ENCODE measurements at places on chromosomes 13 and 19. TPM values are rescaled to one million over a fixed set of nuclear protein-coding genes. Genes with fewer than 3 reads are reported as not detected.

Gene CDK8
- polyA plus RNA-seq, result 23.5 TPM

DNA sequence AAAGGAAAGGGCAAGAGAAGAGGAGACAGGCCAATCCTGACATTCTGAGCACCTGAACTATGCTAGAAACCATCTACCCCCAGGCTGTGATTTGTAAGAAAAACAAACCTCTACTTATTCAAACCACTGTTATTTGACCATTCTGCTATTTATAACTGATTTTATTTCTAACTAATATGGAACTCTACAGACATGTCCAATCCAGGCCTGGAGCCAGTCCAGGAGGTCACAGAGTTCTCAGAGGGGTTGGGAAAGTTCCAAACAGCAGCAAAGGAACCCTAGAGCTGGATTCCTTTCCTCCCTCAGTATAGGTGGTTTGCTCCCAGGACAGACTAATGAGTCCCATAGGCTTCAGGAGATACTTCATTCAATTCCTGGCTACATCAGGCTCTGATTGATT, 24.2 kb downstream of the SIAH3 start:
- DNase-seq, result no peak

DNA sequence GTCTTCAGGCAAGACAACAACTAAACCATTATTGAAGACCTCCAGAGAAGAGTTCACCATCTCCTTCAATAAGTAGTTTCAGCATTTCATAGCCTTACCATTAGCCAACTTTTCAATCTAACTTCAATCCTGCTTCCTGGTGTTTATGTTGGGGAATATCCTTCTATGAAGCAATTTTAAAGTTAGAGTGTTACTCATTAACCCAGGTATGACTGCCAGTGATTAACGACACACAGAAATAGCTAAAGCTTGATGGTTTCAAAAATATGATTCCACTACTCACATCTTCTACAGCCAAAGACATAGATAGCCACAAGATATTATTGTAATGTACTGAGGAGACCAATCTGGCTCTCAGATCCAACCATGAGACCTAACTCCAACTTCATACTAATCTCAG, 403.2 kb downstream of the EFNB2 start:
- no peak for DNase-seq

DNA sequence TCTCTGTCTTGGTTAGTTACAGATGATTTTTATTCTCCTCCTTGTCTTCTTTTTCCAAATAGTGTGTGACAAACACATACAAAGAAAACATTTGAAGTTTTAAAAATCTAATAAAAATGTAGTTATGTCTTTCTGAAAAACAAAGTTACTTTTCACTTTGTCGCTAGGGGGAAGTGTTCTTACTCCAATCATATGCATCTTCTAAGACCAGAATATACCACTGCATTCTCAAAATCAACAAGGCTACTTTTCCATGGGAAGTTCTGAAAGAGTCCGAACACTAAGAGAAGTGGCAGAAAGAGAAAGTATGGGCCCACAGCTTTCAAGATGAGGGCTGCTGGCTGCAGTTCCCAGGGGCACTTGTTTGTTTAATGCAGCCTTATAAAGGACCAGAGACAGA, 208.9 kb downstream of the DCT start:
- no peak for DNase-seq

DNA sequence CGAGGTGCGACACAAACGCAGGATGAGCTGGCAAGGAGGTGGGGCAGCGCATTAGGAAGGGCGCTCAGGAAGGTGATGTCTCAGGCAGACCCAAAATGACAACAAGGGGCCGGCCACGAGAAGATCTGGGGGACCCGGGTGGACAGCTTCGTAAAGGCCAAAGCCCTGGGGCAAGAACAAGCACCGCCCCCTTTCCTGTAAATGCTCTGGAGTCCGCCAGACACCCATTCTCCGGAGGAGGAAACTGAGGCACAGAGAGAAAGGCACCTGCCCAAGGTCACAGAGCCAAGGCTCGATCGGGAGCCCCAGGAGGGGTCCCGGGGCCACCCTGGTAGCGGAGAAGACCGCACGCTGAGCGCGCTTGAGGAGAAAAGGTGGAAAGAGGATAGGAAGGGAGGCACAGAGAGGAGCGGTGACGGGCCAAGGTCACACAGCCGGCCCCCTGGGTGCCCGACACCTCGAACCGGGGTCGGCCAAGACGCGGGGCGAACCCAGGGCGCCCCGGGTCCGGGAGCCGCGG, 571 bp downstream of the SAFB2 start:
- no peak for DNase-seq
